ENCODE measurements at places on chromosomes 6 and 20.

GRCh38 chr20:50220093-50220893 lies 29.7 kb downstream of the CEBPB start:
- no peak for DNase-seq

GRCh38 chr6:31631209-31631608 lies 10.7 kb downstream of the PRRC2A start:
- no peak for DNase-seq

- no peak for DNase-seq
These were observed 7.9 kb upstream of the DEFB125 start for GRCh38 chr20:79565-79964.

DNA sequence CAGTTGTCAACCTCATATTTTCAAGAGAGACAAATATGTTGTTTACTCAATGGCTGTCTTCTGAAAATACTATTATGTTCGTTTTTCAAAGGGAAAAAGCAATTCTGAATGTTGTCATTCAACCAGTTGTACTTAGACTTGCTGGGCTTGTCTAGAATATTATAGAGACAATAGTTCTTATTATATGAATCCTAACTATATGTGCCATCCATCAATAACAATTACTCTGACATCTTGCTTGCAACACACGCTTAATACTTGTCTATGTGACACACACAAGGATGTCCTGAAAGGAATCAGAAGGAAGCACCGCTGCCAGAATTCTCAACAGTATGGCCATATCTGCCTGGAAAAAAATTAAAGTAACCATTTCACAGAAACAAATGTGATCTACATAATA lies 283.3 kb upstream of the NRSN1 start:
- DNase-seq = no peak

DNA sequence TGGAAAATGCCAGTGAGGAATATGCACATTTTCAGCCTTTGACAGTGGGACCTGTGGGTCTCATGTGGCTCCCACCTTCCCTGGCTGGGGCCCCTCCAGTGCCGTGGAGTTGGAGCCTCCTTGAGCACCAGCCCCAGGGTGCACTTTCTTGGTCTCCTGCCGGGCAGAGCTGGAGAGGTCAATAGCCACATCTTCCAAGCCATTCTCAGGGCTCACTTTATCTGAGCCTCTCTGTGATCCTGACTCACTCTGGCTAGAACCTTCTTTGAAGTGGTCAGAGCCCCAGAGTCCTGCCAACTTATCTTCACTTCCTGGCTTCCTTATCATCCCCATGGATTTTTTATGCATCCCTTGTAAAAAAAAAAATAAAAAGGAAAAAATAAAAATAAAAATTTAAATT lies 5.7 kb downstream of the VSX1 start:
- no peak for DNase-seq

DNA sequence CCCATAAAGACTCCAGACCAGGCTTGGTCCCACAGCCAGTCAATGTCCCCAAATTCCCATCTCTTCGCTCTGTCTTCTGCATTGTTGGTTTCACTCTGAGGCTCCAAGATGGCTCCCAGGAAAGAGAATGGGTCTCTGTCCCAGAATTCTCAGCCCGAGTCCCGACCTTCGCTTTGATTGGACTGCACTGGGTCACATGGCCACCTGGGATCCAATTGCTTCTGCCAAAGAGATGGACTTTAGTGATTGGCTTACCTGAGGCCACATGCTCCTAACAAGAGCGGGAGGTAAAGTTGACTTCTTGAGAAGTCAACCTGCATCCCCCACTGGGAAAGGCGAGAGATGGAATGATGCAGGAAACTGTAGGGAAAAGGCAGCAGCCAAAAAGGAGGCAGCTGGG lies 104.7 kb upstream of the PMEPA1 start:
- DNase-seq = no peak

GRCh38 chr6:133571681-133572080 lies 317.2 kb upstream of the TCF21 start:
- no peak for DNase-seq

GRCh38 chr20:42740226-42740870 lies 449.4 kb downstream of the PTPRT start:
- no peak for DNase-seq

Measured in stimulated activated CD4-positive, alpha-beta T cell treated with anti-CD3 and anti-CD28 coated beads, Interleukin-2, amount 100 ng/mL, for 24 hours (primary cell).